ENCODE measurements at places on chromosomes 2 and 18.

DNA sequence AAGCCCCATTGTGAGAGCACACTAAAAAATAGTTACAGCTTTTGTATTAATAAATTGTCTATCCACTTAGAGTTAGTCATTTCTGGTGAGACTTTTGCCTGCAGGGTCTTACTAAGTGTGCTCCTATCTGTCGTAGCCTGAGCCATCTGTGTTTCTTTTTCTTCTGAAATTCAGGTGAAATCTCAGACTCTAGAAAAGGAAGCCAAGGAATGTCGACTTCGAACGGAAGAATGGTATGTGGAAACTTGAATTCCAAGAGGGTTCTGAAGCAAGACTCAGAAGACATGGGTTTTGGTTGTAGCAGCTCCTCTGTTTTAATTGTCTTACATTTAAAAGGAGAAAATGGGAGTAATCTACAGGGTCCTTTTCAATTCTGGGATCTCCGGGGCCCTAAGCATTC is 70.0 kb upstream of the STON1 start:
- no peak for DNase-seq

GRCh38 chr2:48750128-48750739 is 5.3 kb downstream of the LHCGR start:
- DNase-seq, result no peak

DNA sequence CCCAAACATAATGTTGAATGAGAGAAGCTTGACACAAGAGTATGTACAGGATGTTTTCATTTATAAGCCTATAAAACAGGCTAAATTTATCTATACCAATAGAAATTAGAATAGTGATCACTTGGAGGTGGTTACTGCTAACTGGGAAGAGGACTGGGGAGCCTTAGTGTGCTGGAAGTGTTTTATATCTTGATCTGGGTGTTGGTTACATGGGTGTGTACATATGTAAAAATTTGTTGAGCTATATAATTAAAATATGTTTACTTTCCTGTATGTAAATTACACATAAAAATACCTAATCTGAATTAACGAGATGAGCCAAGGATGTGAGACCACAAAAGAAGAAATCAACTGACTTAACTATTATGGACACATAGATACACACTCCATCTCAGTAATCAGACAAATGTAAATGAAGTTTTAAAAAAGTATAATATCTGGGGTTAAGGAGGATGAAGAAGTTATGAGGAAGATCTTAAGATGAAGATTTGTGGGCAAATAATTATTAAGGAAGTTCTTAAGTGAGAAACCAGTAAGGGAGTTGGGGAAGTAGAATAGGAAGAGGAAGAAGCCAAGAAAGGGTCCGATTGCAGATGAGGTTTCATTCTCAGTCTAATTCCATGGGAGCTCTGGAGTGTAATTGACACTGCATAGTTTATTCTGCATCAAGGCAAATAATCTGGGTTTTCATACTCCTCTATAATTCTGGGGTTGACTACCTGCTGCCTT is 32.3 kb upstream of the NABP1 start:
- no peak for DNase-seq

GRCh38 chr2:128341621-128342020 is 23.0 kb upstream of the HS6ST1 start:
- DNase-seq, result no peak

DNA sequence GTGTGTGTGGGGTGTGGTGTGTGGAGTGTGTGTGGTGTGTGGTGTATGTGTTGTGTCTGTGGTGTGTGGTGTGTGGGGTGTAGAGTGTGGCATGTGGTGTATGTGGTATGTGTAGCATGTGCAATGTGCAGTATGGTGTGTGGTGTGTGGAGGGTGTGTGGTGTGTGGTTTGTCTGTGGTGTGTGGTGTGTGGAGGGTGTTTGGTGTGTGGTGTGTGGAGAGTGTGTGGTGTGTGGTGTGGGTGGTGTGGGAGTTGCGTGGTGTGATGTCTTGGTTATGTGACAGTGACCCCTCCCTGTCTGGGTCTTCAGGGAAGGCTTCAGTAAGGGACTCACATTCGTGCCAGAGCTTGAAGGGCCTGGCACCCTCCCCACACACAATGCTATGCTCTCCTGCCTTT is 718.2 kb upstream of the SOX11 start:
- DNase-seq, result no peak

DNA sequence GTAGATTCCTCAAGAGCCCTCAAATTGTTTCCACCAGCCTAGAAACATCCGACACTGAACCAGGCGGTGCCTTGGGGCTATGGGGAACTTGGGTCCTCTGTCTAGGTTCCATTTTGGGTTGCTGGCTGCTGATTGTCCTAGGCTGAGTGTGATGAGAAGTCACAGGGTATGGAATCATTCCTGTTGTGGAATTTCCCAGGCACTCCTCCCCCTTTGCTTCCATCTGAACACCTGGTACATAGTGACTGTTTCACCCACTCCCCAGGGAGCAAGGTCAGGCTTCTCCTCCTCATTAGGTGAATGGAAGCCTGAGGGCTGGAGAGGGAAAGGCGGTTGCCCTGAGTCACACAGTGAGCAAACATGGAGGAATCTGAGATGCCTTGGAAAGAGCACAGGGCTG is 4.5 kb downstream of the KIF3C start:
- DNase-seq, result no peak

DNA sequence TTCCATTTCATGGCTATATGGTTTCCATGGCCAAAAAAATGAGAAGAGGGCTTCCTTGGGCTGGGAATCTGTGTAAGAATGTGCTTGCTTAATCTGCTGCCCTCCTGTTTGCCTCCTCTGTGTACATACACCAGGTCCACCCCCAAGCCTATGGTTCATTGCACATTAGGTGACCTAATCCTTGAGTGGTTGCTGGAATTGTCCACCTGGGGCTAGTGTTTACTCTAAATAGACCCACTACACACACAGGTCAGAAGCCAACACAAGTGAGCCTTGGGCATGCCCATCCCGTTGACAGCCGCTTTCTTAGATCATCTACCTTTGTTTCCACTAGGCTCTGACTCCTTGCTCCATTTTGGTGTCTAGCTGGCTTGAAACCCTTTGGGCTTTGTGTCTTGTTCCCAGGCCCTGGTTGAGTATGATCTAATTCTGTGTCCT is 59.2 kb upstream of the ATL2 start:
- no peak for DNase-seq

GRCh38 chr2:150370561-150370960 is 116.9 kb downstream of the RND3 start:
- DNase-seq, result peak; percentile 39

DNA sequence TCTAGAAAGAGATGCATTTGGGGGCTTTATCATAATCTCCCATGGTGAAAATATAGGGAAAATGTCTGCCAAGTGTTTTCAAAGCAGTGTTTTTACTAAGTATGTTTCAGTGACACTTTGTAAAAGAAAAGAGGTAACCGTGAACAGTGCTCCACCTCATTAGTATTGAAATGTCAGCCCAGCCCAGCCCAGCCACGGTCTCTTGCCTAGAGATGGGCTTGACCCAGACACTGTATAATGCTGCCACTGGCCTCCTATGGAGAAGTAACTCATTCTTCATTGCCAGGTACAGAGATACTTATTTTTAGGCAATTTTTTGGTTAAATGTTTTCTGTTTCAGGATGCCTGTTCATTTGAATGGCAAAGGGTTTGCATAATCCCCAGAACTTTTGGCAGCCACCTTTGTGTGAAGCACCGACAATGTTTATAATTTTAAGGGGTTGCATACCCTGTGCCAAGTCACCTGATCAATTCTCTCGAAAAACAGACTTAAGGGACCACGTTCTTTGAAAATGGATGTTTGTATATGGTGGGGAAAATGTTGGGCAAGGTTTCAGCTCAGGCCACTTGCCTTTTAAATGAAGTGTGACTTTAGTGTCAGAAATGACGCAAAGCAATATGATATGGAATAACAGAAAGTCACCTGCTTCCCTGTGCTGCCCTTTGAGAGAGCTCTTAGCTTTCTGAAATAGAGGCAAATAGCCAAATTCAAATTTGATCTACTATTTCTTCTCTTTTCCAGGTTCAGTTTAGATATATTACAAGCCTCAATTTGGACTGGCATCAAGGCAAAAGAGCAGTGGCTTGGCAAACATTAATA is 314.5 kb upstream of the RGPD4 start:
- no peak for DNase-seq

GRCh38 chr2:71303849-71304248 is 27.7 kb upstream of the ZNF638 start:
- DNase-seq, result no peak

GRCh38 chr2:43274055-43274454 is 47.6 kb upstream of the ZFP36L2 start:
- no peak for DNase-seq

GRCh38 chr2:48235076-48235475 is 294.9 kb upstream of the STON1 start:
- DNase-seq, result no peak

DNA sequence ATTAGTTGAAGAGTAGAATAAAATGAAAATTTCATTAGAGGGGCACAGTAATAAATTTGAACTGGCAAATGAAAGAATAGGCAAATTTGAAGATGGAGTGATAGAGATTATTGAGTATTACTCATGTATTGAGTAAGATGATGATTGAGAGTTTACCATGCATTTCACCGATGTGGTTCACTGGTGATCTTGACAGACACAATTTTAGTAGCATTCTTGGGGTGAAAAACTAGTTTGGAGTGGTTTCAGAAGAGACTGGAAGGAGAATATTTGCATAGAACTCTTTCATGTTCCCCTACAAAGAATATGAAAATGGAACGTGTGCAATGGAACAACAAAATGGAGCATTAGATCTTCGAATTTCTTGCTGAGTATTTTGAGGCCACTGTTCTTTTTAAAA is 121.4 kb downstream of the ASXL3 start:
- no peak for DNase-seq

DNA sequence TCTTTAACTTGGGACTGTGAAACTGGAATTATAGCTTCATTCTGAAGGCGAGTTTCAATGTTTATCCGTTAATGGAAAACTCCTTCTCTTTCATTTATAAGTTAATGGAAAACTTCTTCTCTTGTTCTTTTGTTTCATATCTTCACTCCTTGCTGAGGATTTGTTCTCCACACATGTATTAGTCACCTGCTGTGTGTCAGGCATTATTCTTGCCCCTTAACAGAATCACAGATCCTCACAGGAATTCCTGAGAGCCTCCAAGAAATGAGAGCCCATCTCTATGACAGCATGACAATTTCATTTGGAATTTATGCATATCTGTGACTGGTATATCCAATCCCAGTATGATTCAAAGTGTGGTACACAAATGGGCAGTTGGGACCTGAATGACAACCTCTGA is 545.8 kb downstream of the BCL11A start:
- no peak for DNase-seq

DNA sequence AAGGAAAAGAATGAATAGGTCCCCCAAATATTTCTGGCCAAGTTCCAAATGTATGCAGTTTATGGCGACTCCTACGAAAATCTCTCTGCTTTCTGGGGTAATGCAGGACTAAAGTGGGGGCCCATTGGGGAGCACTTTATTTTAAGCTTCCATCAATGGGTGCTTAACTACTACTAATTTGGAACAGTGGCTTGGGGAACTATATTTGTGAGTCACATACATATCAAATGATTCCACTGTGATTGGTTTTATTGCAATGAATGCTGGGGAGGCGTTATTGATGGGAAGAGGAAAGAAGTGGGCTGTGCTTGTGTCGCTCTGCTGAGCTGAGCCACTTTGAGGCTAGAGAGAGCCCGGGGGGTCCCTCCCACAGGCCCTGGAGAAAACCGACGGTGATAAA is 560.4 kb upstream of the SALL3 start:
- DNase-seq, result no peak

GRCh38 chr2:47599171-47599570 is 183.8 kb upstream of the MSH6 start:
- no peak for DNase-seq

DNA sequence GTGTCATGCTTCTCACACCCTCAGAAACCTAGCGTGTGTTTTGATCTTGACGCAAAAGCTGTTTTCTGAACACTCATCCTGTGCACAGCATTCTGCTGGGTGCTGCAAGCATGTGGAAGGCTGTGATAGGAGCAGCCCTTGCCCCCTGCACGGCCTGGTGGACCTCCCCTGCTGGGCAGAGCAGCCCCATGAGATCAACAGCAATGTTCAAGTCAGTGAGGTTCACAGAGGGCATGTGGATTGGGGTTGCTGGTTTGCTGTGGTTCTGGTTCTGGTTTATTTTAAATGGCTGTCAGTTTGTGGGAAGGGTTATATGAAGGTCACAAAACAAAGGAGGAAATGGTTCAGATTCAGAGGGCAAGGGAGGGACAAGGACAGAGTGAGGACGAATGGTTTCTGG is 71.3 kb downstream of the SOWAHC start:
- no peak for DNase-seq

- DNase-seq, result no peak
These were observed at the start of gene TMEM163 for GRCh38 chr2:134718817-134719814. TSS of gene TMEM163 (minus strand) at chr2:134719000.

DNA sequence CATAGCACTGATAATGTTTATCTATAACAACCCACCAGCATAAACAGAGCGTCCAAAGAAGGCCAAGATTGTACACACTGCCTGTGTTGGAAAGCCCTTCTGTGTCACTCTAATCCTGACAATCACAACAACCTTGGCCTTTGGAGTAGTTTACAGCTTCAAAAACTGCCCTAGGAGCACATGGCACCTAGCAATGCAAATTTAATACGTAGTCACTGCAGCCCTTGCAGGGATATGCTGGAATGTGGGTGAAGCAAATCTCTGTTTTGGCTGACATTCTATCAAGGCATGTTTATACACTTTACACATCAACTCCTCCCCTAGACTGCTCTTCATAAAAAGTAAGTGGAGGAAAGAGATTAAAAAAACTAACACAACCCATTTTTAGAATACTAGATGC is 66.8 kb downstream of the GRB14 start:
- DNase-seq, result peak; percentile 56

- no peak for DNase-seq
These were observed 97.9 kb upstream of the ZNF516 start for GRCh38 chr18:76592981-76593381.

GRCh38 chr18:24500217-24500616 is 39.8 kb downstream of the HRH4 start:
- no peak for DNase-seq

- no peak for DNase-seq
These were observed 1341.3 kb upstream of the PIK3C3 start for GRCh38 chr18:40613721-40614120.

- DNase-seq, result peak; percentile 86
These were observed 111.0 kb downstream of the B3GNT2 start for GRCh38 chr2:62306751-62307468.

- no peak for DNase-seq
These were observed 204.1 kb upstream of the HAAO start for GRCh38 chr2:42996528-42996927.

- no peak for DNase-seq
These were observed 3.2 kb upstream of the SERPINE2 start for GRCh38 chr2:224042191-224042696.

DNA sequence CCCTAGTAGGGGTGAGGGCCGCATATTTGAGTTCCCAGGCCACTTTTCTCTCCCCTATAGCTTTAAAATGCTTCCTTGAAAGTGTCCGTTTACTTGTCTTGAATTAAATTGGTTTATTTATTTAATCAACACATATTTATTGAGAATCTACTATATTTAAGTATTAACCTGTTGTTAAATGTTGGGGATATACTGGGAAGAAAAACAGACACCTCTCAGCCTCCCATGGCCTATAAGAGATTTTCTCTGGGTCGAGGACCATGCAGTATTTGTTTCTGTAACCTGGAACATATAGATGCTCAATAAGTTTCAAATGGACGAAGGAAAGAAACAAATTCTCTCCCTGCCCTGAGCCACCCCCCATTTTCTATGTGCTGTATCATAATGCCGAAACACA is 98.6 kb downstream of the INSIG2 start:
- DNase-seq, result no peak

Measured in HT-29 (cell line).